ENCODE measurements at places on chromosomes 1 and 21.

DNA sequence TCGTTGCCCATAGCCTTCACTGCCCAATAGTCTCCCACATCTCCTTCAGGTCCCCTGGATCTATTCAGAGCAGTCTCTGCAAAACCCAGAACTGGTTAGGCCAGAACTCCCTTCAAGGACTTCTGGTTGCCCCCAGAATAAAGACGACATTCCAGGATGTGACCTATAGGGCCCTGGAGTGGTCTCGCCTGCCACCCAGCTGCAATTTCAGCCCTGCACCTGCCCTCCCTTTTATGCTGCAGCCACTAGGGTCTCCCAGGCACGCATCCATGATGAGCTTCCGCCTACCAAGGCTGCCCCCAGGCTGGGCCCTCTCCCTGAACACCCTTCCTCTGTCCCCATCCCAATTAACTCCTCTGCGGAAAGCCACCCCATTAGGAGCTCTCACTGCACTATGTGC is 7.2 kb upstream of the TSPEAR start:
- no peak for DNase-seq

DNA sequence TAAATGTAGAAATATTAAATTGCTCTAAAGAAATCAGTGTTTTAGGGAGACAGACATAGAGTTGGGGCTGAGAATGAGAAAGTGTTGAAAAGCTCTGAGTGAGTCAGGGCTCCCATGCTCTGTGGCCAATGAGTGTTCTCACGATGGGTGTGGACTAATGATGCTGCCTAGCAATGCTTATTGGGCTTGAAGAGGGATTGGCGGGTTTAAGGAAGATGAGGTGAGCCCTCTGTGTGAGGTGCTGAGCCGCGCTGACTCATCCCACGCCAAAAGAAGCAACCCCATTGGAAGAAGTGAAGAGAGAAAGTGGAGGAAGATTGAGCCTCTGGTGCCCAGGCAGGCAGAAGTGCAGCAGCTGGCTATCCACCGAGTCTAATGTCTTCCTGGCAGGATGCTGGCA is 65.1 kb upstream of the DPT start:
- no peak for DNase-seq

DNA sequence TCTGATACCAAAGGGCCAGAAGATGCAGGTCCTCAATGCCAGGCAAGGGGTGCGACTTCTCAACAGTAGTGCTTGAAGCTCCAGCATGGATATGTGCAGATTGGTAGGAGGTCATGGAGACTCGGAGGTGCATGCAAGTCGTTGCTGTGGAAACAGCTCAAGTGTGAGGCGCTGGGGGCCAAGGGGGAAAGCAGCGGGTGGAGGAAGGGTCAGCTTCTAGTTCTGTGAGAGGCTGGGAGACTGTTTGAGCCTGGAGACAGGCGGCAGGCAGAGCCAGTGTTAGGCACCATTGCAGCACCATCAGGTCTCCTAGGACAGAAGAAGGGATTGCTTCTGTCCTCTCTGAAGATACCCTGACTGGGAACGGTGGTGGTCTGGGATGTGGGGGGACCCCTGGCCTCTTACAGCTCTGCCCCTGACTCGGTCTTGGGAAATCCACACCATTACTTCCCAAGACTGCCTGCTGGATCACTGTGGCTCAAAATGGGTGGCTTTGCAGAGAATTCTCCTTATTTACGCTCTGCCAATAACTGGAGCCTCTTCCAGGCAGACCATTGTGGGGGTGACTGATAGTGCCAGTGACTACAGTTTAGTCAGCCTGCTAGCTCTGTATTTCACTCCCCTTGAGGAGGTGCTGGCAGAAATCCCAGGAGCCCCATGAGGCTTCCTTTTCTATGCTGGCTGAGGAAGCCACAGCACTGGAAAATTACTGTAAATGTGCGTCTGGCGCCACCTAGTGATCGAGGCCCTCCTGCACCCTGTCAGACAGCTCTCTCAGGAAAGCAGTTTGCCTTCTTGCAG is 46.3 kb upstream of the VANGL1 start:
- peak; percentile 18 for DNase-seq

GRCh38 chr1:92901699-92902405 is 59.4 kb downstream of the DIPK1A start:
- DNase-seq: no peak

- no peak for DNase-seq
Observed at GRCh38 chr1:79716447-79716846, 709.9 kb upstream of the ADGRL4 start.

GRCh38 chr1:43302201-43302600 is 1.4 kb downstream of the TIE1 start:
- no peak for DNase-seq

GRCh38 chr1:7253988-7254587 is 468.8 kb downstream of the CAMTA1 start:
- no peak for DNase-seq

- no peak for DNase-seq
Observed at GRCh38 chr1:87129606-87130005, 199.1 kb upstream of the LMO4 start.

- DNase-seq: no peak
Observed at GRCh38 chr1:93811326-93812065, 67.5 kb downstream of the DNTTIP2 start.

- DNase-seq: no peak
Observed at GRCh38 chr1:44020464-44020863, 10.8 kb downstream of the SLC6A9 start.

DNA sequence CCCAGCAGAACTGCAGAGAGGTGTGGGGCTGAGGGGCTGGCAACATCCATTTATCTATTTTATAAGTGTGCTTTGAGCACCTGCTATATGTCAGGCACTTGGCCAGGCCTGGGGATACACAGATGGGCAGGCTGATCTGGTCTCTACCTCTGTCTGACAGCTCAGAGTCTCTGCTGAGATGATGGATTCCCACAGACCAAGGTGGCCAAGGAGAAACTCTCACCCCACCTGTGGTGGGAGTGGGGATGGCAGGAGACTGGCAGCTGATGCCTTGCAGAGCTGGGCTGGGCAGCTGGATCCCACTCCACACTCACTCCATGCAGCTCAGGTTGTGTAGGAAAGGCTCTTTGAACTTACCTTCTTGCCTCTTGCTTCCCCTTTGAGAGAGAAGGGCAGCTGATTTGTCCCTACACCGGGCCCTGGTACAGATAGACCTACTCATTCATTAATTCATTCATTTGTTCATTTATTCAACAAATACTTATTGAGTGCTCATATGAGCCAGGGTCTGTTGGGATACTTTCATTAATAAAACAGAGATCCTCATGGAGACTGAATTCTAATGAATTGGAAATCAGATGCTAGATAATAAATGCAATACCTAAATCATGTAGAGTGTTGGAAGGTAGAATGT is 9.0 kb downstream of the ADORA1 start:
- no peak for DNase-seq

GRCh38 chr21:38159355-38159754 is 97.4 kb upstream of the KCNJ15 start:
- DNase-seq: peak; percentile 12

- no peak for DNase-seq
Observed at GRCh38 chr1:156055281-156056048, 883 bp downstream of the LAMTOR2 start.

GRCh38 chr1:193110864-193111263 is 5.7 kb upstream of the GLRX2 start:
- DNase-seq: no peak

DNA sequence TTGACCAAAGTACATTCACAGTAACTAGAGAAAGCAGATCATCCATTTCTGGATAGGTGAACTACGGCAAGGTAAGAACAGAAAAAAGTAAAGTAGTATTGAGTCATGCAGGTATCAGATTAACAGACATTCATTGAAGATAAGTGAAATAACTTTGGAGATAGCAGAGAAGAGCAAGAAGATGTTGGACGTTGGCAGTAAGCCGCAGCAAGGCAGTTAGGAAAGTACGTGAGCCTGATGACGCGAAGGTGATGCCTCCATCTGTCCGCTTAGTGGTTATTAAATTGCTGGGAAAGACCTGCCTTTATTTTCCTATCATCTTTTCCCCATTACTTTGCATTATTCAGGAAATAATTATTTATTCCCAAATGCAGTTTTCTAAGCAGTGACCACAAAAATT is 24.9 kb upstream of the KIAA1614 start:
- no peak for DNase-seq

DNA sequence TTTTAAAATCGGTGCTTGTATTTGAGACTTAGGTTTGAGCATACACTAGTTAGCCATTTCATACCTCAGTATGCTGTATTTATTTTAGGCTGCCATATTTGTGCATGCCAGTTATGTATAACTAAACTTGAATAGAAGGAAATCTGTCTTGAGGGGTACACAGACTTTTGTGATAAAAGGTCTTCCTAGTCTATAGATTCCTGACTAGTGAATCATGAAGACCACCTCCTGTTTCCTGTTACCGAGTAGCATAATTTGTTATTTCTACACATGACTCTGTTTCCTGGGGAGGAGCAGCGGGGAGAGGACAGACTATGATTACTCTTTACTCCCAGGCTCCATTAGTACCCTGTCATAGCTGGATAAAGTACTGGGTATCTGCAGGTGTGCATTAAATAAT is 316.8 kb upstream of the SNX7 start:
- DNase-seq: no peak

- DNase-seq: no peak
Observed at GRCh38 chr1:39825432-39825941, 36.8 kb upstream of the BMP8B start.

- DNase-seq: no peak
Observed at GRCh38 chr21:37342046-37342632, 24.4 kb upstream of the DYRK1A start.

- no peak for DNase-seq
Observed at GRCh38 chr1:235004276-235004675, 124.4 kb downstream of the TOMM20 start.

- DNase-seq: no peak
Observed at GRCh38 chr1:246711548-246712003, 12.6 kb upstream of the SCCPDH start.

DNA sequence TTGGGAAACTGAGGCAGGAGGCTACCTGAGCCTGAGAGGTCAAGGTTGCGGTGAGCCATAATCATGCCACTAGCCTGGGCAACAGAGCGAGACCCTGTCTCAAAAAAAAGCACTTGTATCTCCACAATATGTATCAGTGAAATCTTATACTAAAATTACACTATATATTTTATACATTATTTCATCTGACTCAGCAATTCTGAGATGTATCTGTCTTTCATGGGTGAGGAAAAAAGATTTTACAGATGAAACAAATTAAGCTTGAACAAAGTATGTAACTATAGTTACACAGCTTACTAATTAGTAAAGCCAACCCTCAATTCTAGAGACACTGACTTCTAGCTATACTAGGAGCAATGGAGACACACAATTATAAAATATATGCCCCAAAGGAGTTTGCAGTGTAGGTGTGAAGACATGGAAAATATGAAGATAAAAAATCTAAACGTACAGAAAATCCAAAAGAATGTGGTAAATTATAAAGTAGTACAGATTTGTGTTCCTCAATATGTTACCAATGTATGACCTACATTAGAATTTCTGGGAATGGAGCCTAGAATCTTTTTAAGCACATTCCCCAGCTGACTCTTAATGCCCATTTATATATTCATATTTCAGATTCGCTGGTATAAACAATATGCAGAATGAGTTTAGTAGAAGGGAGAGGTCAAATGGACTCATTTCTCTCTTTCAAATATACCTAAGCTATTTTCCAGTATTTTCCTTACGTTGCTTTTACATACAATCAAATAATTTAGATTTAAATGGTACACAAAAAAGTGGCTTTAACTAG is 14.6 kb downstream of the GTF2B start:
- DNase-seq: no peak

- DNase-seq: no peak
Observed at GRCh38 chr1:29451368-29451892, 215.1 kb downstream of the PTPRU start.

DNA sequence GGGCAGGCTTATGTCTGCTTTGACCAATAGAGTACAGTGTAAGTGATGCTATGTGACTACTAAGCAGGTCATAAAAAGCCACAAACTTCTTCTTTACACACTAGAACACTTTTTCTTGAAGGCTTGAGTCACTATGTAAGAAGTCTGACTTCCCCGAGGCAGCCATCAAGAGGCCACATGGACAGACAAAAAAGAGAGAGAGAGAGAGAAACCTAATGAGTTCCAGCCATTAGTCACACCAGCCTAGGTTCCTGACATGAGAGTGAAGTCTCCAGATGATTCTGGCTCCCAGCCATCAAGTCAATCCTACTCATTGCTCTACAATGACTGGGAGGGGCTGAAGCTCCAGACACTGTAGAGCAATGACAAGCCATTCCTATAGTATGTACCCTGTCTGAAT is 101.4 kb downstream of the LHX9 start:
- DNase-seq: no peak

- DNase-seq: no peak
Observed at GRCh38 chr1:228980232-228980937, 245.1 kb downstream of the RHOU start.

GRCh38 chr1:94927405-94928175 is 680 bp upstream of the CNN3 start:
- no peak for DNase-seq

GRCh38 chr1:212554401-212554800 is 54.2 kb upstream of the ATF3 start:
- no peak for DNase-seq

GRCh38 chr1:46303872-46304326 is 401 bp downstream of the UQCRH start:
- DNase-seq: no peak

DNA sequence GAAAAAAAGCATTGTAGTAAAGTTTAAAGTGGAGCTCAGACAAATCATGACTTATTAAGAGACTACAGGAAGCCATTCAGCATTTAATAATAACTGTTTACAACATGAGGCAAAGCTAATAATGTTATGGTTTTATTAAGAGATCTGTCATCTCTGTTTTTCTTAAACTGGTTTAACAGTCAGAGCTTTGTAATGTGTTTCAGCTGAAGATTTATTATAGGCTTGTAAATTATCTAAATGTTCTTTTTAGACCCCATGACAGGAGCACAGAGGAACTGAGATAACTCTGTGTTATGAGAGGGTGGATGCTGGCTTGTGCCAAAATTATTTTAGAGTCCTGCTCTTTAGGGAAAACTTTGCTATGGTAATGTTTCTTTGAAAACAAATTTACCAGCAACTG is 38.0 kb upstream of the RWDD3 start:
- DNase-seq: no peak

DNA sequence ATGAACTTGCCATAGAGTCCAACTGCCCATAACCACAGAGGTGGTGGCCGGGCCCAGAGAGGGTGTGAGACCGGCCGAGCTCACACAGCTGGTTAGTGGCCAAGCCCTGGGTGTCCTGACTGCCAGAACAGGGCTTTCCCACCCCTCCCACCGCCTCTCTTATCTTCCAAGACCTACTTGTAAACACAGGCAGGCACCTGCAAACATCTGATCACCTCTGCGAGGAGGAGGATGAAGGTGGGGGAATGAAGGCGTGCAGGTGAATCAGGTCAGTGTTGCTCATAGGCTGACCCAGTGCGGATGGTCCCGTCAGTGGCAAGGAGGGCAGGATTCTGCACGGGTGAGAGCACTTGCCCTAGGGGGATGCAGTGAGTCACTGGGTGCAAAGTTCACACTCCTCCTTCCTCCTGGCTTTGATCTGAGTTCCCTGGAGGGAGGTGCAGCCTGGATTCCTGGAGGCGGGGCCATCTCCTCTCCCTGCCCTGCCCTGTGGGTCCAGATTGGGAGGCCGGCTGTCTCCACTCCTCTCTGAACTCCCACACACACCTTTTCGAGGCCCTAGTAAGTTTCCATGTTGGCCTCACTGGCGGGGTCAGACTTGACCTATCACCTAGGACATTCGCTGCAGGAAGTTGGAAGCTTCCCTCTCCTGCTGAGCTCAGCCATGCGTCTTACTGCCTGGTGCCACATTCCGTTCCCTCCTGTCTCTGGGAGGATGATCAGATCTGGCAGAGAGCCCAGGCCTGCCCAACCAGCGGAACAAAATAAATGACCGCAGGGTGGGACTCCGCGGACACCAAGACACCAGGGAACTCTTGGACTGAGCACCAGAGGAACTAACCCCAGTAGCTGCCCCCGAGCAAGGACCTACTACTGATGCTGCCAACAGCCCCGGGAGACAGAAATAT is 7.3 kb downstream of the UQCRHL start:
- no peak for DNase-seq
